ENCODE measurements at places on chromosomes 11 and 22.

DNA sequence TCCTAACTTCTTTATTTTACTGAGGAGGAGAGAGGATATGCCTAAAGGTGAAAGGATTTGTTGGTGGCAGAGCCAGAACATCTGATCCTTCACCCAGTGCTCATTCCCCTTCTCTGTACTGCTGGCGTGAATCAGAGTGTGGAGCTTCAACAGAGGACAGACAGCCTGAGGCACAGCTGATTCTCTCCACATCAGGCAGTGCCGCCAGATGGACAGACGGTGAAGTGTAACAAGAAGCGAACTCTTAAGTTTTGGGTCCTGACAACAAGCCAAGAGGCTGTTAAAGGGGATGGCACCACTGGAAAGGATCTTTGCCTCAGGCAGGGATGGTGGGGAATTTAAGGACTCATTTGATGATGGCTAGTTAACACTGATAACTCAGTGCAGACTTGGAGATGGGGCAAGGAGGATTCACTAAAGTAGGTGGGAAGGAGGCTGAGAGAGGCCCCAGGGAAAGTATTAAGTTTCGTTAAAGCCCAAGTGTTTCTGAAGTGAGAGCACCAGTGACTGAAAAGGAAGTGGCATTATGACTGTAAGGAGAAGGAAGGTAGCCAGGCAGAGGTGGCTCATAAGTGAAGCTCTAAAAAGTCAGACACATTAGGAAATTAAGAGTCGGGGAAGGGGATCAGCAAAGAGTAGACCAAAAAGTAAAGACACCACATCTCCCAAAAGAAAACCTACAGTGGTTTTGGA lies 81.3 kb downstream of the CLPB start:
- peak; percentile 7 for DNase-seq

DNA sequence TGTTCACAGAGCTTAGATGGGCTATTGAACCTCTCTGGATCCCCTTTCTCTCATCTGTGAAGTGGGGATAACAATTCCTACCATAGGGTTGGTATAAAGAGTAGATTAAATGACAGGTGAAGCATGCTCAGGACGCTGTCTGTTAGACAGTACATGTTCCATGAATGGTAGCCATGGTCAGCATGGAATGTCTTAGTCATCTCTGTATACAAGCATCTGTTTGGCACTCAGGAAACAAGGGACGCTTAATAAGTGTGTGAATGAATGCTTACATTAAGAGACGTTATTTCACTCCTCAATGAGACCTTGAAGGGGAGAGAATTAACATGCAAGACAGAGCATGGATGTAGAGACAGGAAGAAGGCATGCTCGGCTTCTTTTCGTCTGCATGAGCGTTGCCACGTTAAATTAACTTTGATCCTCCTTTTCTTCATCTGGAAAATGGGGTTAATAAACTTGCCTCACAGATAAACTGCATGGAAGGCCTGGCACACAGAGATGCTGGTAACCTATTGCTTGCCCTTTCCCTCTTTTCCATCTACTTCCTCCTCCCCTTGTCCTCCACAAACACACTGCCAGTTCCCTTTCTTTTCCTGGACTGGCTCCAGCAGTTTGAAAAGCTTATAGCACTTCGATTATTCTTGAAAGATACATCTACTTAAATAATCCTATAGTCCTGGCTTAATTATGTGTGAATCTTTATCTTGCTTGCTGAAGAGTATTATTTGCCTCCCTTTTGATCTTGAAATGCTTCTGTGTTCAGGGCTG lies 267.2 kb upstream of the MTNR1B start:
- no peak for DNase-seq

GRCh38 chr22:41656556-41656955 lies 32.1 kb downstream of the SNU13 start:
- no peak for DNase-seq

- DNase-seq, result no peak
Measured at GRCh38 chr11:130813196-130813595, 103.1 kb downstream of the SNX19 start.

DNA sequence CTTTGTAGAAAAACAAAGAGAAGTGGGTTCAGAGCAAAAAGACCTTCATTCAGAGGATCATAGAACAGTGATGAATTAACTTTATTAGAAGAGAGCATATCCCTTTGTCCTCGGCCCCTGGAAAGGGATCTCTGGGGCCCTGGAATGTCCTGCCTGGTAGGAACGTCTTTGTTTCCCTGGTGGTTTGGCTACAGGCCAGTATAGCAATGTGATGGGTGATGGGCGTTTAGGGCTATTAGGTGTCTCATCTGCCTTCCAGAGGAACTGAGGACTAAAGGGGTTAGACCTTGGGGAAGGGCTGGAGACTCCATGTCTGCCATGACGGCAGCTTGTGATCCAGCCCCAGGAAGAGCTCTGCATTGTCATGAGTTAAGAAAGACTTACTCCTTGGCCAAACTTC lies 9.1 kb downstream of the APOL4 start:
- DNase-seq, result no peak

DNA sequence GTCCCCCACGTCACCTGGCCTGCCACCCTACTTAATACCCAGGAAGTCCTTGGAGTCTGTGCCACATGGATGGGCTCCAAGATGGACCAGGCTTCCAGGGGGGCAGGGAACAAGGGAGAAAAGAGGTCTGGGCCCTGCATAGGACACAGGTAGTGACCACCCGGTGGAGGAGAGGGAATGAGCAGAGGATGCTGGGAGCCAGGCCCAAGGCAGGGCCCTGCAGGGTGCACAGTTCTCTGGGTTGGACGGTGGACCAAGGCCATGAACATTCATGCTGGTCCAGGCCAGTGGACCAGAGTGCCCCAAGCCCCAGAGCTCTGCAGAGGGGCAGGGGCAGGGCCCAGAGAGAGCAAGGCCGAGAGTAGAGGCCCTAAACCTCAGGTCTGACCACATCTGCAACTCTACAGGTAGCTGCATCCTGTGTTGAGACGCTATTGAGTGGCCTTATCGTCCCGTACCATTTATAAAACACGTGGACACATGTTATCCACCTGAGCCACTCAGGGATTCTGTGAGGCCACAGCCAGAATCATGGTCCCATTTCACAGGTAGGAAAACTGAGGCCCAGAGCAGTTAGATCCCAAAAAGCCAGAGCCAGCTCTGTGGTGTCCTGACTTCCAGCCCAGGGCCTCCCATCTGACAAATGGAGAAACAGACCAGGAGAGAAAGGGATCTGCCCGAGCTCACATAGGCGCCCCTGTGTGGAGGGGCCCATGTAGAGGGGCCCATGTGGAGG lies 46.4 kb downstream of the IGLL5 start:
- DNase-seq, result no peak

GRCh38 chr11:62419943-62420342 lies 1.1 kb downstream of the SCGB1A1 start:
- DNase-seq, result no peak

- no peak for DNase-seq
Measured at GRCh38 chr22:41123151-41123550, 30.8 kb downstream of the EP300 start.

DNA sequence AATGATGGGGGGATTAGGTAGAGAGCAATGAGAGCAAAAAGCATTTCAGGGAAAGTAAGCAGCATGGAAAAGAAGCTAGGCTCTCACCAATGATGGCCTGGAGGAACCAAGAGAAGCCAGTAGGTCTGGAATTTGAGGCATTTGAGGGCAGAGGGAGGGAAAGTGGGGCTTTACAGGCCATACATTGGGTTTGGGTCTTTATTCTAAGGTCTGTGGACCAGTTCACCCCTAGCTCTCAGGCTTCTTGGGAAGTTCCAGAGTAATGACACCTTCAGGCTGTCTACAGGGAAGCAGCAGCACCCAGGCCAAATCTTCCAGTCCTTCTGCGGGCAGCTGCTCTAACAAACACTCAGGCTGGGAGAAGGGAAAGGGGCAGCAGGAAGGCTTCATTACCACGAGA lies 29.4 kb downstream of the ARFGAP2 start:
- no peak for DNase-seq

DNA sequence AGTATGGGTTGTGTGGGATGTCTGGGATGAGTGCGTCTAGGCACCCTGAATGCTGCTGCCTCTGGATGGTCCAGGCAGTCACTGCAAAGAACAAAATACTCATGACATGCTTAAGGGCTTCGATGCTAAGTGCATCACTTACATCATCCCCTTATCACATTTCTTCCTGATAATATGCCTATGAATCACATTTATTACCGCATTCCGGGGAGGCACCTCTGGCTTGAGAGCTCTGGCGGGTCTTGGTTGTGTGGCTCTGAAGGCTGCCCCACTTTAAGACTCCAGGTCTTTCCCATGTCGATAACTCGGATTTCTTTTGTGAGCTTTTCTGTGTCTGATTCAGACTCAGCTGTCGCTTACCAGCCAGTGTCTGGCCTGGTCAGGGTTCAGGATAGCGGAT lies 1126.4 kb downstream of the TBC1D22A start:
- no peak for DNase-seq

DNA sequence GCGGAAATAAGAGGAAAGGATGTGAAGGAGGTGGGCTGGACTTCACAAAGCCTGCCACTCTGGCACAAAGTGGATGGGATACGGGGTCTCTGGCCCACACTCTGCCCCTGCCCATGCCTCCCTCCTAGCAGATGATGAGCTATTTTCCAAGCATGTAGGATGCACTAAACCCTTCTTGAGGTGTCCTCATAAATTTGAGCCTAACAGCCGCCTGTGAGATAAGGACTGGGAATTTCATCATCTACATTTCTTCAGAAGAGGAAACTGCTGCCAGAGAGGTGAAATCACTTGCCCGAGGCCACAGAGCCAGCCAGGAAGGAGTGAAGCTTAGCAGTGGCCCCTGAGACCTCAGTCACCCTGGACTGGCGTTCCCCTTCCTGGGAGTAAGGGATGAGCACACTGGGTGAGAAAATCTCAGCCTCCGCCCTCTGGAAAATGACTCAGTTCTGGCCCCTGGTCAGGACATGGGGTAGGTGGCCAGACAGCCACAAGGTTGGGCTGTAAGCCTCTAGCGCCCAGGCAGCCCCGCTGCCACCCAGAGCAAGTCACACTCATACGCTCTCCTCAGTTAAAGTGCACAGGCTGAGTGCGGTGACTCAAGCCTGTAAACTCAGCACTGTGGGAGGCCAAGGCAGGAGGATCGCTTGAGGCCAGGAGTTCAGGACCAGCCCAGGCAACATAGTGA lies 27.9 kb downstream of the MB start:
- no peak for DNase-seq

GRCh38 chr11:86784241-86784681 lies 16.1 kb upstream of the PRSS23 start:
- no peak for DNase-seq

Data from stimulated activated CD4-positive, alpha-beta T cell treated with anti-CD3 and anti-CD28 coated beads, Interleukin-12 subunit alpha, Interleukin-12 subunit beta, amount 100 ng/mL, for 48 hours (primary cell).